ENCODE measurements at places on chromosomes 11 and 22.

GRCh38 chr11:122189229-122189628, 73.2 kb upstream of the BLID start:
- DNase-seq: no peak

GRCh38 chr22:48522271-48522670, 1305.4 kb downstream of the BRD1 start:
- no peak for DNase-seq

- no peak for DNase-seq
Measured at GRCh38 chr22:20431511-20432192, 6.0 kb downstream of the SCARF2 start.

DNA sequence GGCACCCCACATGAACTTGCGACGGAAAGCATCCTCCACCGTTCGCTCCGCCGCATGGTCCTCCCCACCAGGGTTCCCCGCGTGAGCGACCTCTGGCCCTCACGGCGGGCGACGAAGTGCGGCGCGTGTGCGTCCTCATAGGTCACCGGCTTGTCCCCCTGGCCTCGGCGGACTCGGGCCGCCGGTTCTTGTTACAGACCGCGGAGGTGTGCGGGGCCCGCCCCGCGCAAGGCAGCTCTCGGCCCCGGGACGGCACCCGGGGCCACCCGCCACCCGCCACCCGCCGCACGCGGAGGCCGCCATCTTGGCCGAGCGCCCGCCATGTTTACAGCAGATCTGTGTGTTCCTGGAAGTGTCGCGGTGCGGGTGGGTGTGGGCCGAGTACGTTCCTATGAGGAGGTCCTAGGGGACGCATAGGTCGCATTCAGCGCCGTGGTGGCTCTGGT, 3.5 kb upstream of the IFITM2 start:
- no peak for DNase-seq

GRCh38 chr11:134024420-134025081, 44.3 kb upstream of the JAM3 start:
- no peak for DNase-seq

DNA sequence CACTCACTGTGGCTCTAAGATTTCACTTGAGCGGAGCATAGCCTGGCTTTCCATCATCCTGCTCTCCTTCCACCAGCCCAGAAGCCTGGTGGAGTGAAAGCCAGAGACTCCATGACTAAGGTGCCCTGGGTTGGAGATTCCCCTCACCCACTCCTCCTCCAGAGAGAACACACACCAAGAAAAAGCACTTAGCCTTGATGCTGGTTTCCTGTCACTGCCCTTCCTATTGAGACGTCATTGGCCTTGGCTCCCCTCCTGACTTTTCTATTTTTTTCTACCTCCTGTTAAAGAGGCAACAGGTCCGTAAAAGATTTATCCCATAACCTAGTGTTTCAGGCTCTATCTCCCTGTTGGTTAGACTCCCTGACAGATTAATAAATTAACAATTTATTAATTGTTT, 38.5 kb upstream of the APLNR start:
- no peak for DNase-seq
